ENCODE measurements at places on chromosomes 6 and 20.

GRCh38 chr6:113402544-113402943 lies 454.6 kb upstream of the MARCKS start:
- DNase-seq = no peak

GRCh38 chr20:49906101-49906604 lies 9.2 kb downstream of the SPATA2 start:
- no peak for DNase-seq

- no peak for DNase-seq
Measured at GRCh38 chr20:52454660-52455059, 263.1 kb upstream of the ZFP64 start.

DNA sequence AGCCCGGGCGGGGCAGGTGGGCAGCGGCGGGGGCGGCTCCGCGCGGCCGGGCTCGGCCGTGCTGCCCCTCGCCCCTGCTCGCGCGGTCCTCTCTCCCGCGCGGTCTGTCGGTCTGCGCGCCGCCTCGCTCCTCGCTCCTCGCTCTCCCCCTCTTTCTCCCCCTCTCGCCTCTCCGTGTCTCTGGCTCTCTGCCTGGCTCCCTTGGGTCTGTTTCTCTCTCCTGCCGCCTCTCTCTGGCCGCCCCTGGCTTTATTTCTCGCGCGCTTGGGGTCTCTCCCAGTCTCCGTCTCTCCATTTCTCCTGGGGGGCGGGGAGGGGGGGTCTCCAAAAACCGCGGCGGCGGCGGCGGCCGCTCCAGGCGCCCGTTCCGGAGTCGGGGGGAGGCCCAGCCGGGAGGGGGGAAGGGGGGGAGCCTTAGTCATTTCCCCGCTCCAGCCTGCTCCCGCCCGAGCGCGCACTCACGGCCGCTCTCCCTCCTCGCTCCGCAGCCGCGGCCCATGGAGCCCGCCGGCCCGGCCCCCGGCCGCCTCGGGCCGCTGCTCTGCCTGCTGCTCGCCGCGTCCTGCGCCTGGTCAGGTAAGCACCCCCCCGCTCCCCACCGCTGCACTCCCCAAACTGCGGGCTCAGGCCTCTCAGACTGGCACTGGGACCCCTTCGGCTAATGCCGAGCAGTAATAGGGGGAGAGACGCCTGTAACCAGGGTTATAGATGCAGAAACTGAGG lies at the start of gene SIRPA:
SIRPA (plus strand) TSS at position 457 of the 723 bp plus-strand sequence; CDS start at position 498, 41 bp downstream.
- DNase-seq = peak; percentile 48

- DNase-seq = no peak
Measured at GRCh38 chr20:35215066-35215956, 11.2 kb upstream of the MMP24 start.

- DNase-seq = no peak
Measured at GRCh38 chr6:111601886-111602285, 3.8 kb downstream of the TRAF3IP2 start.

DNA sequence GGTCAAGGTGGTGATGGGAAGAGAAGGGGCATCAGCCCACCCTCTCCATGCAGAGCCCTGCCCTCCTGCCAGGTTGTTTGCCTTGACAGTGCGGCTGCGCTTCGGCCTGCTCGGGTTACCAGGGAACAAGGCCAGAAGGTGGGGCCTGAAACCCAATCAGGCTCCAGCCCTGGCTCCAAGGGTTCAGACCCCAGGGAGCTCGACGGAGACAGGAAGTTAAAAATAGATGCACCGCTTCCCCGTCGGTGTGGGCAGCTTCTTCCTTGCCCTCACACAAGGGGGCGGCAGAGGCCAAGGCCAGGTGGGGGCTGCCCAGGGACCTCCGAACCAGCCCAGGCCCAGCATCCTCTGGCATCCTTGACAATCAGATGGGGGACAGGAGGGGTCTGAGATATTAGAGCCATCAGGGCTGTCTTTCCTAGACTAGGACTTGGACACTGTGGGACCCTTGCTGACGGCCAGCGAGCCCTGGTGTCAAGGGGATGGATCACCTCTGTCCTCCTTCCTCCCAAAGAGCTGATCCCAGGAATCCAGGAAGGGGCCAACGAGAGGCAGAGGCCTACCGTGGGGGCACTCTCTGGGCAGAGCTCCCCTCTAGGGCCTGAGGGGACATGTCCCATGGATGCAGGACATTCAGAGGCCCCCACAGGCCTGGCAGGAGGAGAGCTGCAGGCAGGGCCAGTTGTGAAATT lies 65.2 kb downstream of the RIPOR3 start:
- DNase-seq = no peak

DNA sequence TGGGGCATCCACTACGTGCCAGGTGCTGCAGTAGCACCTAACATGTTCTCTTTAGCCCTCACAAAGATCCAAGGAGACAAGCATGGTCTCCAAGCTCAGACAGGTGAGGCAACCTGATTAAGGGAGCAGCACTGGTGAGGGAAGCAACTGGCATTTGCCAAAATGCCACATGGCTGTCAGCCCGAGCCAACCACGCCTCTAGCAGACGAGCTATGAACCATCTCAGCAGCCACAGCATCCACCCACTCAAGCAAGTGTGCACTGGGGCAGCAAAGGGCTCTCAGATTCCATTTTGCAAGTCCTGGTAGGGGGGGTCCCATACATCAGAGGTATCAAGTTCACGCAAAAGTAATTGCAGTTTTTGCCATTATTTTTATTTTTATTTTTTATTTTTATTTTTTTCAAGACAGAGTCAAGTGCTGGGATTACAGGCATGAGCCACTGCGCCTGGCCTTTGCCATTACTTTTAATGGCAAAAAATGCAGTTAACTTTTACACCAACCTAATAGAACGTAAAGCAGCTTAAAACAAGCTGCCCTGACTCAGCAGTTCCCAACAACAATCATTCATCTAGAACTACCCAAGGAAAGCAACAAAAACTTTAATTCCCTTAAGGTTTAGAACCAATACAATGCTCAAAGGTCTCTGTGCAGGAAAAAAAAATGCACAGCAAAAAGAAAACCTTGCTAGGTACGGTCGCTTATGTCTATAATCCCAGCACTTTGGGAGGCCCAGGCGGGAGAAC lies 36.3 kb upstream of the SPDEF start:
- no peak for DNase-seq

Measured in NCI-H1105 (cell line).